WERI-Rb-1 (cell line): ENCODE measurements at places on chromosomes 16 and 17.

- DNase-seq: no peak
Observed at GRCh38 chr17:36611345-36612072, 10.1 kb downstream of the MRM1 start.

DNA sequence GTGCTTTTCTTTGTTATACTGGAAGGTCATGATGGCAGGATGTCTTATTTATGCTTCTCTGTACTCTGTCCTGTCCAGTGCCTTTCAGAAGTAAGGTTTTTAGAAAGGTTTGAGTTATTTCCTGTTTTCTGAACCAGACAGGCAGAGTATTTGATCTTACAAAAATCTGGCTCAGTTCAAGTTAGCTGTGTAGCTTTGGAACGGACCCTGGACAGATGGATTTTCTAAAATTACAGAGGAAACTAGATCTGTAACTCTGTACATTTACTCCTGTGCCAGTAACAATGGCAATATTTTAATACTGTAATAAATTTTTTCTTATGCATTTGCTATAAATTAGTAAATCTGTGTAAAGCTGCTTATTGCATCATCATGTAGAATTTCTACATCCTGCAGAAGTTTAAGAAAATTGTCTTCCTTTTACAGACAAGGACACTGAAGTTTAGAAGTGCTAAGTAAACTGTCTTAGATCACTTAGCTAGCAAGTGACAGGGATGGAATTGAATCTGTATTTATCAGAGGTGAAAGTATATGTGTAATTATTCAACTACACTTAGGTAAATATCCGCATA lies 347.6 kb downstream of the WWOX start:
- DNase-seq: no peak

- DNase-seq: no peak
Observed at GRCh38 chr17:17416400-17417360, 60.1 kb upstream of the MED9 start.

DNA sequence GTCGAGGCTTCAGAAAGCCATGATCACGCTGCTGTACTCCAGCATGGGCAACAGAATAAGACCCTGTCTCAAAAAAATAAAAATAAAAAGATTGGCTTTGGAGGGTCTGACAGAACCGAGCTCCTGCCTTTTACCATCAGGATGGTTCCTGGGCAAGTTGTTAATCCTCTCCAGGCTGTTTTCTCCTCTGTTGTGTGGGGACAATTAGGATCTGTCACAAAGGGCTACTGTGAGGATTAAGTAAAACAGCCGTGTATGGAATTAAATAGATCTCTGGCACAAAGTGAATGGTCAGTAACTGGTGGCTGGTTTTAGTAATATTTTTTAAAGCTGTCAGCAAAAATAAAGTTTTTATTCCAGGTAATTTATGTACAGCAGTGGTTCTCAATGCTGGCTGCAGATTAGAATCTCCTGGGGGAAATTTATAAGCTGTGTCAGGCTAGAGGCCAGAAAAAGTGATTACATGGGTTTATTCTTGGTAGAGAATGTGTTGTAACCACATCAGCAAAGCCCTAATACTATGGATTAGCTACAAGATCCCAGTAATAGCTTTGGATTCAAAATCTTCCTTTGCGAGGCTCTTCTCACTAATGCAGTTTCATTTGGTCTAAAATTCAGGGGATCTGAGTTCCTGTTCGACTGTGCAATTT lies 47.2 kb downstream of the GPRC5B start:
- peak; percentile 28 for DNase-seq
